ENCODE measurements at places on chromosomes 16 and 17.

DNA sequence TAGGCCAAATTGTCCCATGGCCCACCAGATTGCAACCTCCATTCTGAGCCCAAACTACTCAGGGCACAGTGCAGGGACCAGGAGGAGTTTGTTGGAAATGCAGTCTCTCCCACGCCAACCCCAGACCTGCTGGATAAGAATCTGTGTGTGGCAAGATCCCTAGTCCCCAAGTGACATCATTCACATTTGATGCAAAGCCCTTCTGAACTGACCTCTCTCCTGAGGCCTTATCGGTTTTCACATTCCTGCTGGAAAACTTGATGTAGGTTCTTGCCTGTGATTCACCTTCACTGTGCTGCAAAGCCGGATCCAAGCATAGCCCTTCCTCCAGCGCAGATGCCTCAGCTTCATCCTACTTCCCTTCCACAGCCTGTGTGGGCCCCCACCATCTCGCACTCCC, 6.6 kb upstream of the SHCBP1 start:
- DNase-seq = no peak

GRCh38 chr16:65622871-65623270, 501.0 kb upstream of the CDH11 start:
- DNase-seq = no peak

GRCh38 chr17:82561429-82562035, 42.0 kb downstream of the FOXK2 start:
- no peak for DNase-seq

DNA sequence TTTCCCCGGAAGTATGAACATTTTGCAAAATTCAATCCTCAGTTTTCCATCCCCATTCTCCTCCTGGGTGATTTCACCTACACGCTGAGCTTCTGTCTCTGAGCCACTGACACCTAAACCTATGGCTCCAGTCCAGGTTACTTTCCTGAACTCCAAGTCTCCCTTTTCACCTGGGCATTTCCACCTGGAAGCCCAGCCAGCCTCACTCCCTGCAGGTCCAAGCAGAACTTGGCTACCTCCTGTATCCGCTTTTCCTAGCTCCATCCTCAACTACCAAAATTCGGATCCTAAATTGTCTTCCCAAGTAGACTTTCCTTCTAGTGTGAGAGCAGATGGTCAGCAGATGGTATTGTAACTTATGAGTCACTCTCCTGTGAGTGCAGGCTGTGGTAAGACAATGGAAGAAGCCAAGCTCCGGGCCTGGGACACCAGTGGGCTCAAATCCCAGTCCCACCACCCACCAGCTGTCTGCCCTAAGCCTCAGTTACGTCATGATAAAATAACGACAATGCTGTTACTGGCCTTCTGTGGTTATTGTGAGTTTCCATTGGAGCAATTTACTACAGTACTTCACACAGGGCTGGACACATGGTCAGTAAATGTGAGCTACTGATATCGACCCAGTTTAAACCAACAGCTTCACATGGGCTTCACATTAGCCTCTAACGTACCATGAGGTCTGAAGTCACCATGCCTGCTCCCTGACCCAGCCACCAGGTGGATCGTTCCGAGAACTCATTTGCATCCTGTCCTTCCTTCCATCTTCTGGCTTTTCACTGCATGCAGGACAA, 33.3 kb downstream of the PECAM1 start:
- DNase-seq = no peak

DNA sequence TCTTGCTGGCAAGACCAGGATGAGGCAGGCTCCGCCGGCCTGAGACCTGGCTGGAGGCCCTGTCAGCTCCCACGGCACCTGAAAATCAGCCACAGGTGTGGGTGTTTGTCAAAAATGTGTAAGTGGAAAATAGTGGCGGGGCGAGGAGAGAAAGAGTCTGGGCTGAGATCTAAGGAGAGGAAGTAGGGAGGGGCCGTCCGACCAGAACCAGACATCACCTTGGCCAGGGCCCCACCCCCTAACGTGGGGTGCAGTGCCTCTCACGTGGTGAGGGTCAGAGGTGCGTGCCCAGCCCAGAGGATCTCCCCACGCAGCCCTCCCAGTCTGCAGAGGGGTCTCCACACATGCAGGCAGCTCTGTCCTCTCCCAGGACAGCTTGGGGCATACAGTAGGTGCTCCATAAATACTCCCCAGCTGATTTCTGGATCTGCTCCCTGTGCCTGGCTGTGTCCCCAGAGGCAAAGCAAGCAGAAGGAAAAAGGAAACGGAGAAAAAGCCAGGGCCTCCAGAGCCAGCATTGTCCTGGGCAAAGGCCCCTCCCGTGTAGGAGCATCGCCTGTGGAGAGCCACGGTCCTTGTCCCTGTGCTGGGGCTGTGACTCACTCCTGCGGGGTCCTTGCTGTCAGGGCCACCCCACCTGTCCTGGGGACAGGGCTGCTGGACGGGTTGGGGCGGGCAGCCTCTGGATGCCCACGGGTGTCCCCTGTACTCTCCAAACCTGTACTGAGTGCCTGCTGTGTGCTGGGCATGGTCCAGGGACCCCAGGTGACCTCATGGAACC, 16.7 kb downstream of the ZFPM1 start:
- DNase-seq = peak; percentile 47

- no peak for DNase-seq
These were observed at the start of gene SCIMP for GRCh38 chr17:5234645-5235576. TSS of gene SCIMP (minus strand) at chr17:5234860. CDS start at chr17:5234755, 105 bp downstream.

GRCh38 chr17:81125573-81126081, 39.7 kb upstream of the PVALEF start:
- no peak for DNase-seq

DNA sequence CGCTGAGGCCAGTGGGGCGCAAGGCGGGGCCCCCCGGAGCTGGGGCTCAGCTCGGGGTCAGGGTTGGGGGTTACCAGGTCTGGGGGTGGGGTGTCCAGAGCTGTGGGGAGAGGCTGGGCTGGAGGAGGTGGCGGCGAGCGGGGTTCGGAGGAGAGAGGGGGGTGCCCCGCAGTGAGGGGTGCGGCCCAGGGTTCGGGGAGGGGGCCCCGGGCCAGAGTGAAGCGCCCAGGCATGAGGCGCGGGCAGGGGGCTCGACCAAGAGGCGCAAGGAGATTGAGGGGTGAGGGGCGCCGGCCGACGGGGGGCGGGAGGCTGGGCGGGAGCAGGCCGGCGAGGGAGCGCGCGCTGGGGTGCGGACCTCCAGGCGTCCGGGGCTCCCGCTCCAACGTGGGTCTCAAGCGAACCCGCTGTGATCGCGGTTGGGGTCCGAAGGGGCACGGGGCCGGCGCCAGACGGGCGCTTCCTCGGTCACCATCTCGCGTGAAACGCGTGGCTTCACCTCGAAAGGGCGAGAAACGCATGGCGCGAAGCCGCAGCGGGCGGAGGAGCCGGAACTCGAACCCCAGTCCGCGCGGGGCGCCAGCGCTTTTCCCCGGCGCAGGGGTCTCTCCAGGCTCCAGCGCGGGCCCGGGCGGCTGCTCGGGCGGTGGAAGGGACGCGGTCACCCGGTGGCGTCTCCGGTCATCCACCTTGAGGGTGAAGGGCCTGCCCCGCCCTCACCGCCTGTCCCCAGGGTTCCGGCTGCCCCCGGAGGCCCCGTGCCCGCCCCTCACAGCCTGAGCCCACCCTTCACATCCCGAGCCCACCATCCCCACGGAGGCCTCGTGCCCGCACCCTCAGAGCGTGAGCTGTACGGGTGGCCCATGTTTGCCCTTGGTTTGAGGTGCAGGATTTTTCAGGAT, 846 bp downstream of the CPNE7 start:
- no peak for DNase-seq

- DNase-seq = no peak
These were observed 72.1 kb upstream of the HAS3 start for GRCh38 chr16:69033151-69033949.

GRCh38 chr16:65415460-65415859, 293.6 kb upstream of the CDH11 start:
- DNase-seq = no peak

DNA sequence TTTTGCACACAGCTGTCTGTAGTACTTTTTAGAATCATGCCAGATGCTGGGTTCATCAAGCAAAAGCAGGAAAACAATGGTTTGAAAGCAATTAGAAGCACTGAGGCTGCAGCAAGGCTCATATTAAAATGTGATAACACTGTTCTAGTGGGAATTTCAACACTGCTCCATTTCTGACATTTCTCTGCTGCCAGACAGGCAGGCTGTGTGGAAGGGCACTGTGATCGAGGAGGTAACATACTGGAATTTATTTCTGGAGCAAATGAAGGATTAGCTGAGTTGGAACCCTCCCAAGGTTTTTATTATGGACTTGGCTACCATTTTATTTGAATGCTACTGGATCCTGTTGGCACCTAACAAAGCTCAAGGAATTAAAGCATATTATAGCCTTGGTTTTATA, 66.9 kb downstream of the SKAP1 start:
- no peak for DNase-seq
